ENCODE measurements at places on chromosomes 12 and 14.

DNA sequence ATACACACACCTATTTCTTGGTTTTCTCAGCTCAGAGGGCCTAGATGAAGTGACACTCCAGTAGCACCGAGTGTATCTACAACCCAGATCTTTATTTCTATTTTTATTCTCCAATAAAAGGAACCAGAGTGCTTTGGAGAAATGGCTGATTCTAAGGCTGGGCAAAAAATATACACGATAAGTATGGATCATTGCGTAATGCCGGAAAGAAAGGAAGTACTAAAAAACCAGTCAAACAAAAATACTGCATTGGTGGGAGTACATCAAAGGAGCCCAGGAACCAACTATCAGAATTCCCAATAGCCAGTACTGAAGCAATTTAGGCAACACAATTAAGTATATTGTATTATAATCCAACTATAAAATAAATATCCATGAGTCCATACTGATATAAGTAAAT is 400.9 kb upstream of the CCDC196 start:
- DNase-seq: no peak

DNA sequence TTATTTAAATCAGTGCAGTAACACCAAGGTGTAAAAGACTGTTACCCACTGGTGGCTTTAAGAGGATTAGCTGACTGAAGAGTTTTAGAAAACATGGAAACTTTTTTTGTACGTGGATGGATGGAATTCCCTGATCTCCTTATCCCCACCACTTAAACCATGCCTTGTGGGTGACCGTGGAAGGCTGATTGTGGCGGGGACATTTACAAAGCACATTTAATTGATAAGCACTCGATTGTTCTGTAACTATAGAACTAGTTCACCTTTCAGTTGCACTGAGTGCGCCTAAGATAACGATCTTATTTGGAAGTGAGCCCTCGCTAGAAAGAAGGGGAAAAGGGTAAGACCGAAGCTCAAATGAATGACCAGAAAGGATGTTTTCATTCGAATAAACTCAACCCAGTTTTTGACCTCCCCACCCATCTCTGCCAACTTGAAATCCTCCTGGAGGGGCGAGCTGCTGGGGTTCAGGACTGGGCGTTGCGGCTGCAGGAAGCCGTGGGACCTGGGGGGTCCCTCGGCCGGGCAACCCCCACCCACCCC is 688 bp upstream of the RASSF3 start:
- DNase-seq: no peak

GRCh38 chr12:22808860-22809259 is 183.9 kb downstream of the ETNK1 start:
- no peak for DNase-seq

GRCh38 chr14:70776197-70776596 is 33.1 kb downstream of the MAP3K9 start:
- no peak for DNase-seq

GRCh38 chr12:47862881-47863280 is 41.9 kb downstream of the VDR start:
- DNase-seq: no peak

Data from activated CD4-positive, alpha-beta T cell treated with anti-CD3 and anti-CD28 coated beads for 1 hour (primary cell).